SIG-M5 (cell line): ENCODE measurements at places on chromosomes 2 and 18.

DNA sequence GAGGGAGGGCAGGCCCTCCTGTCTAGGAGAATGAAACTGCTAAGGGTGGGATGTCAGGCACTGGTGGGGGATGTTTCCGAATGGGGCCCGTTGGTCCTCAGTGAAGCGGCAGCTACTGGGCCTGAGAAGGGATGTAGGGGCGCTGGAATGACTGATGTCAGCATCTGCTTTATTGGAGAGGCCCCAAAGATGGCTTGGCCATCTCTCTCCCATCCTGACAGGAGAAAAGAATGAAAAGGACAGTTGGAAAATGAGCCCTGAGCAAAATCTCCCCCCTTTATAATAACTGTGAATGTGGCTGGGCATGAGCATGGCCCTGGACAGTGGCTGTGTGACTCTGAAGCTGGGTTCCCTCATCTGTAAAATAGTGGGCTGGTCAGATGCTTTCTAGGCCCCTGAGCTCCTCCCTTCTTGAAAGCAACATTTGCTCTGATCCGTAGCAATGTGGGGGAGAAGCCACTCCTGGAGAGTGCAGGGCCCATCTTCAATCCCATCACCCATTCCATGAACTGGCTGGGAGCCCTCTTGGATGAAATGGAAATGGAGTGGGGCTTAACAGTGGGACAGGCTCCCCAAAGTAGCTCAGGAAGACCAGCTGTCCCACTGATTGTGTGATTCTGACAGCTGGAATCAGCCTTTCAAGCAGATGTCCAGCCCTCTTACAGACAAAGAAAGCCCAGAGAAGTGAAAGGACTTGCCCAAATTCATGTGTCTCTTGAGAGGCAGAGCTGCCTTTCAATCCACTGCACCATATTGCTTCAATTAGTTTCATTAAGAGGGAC, 232.7 kb upstream of the SMAD2 start:
- DNase-seq, result no peak

- no peak for DNase-seq
These were observed 35.1 kb downstream of the DCAF17 start for GRCh38 chr2:171469176-171469575.

DNA sequence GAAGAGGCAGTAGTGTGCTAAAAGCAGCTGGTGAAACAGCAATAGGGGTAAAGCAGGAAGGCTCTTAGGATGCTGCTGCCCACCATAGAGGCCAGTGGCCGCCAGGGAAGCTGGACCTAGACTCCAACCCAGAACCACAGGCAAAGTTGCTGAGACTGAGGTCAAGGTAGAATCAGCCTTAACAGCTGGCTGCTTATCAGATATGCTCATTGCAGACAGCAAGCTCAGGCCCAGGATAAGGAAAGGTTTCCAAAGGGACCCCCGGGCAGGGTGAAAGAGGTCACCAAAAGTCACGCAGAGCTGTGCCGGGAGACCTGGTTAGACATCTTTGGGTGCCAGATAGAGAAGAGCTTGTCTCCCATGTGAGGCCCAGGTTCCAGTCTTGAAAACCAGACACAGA, 42.9 kb upstream of the EPG5 start:
- no peak for DNase-seq

- no peak for DNase-seq
These were observed at the start of gene KLF7 for GRCh38 chr2:207165121-207166038. Gene KLF7, minus strand, starts transcription at chr2:207165948. Its CDS starts 380 bp downstream, at chr2:207165568.

GRCh38 chr18:48880931-48881330, 69.8 kb downstream of the SMAD7 start:
- no peak for DNase-seq

DNA sequence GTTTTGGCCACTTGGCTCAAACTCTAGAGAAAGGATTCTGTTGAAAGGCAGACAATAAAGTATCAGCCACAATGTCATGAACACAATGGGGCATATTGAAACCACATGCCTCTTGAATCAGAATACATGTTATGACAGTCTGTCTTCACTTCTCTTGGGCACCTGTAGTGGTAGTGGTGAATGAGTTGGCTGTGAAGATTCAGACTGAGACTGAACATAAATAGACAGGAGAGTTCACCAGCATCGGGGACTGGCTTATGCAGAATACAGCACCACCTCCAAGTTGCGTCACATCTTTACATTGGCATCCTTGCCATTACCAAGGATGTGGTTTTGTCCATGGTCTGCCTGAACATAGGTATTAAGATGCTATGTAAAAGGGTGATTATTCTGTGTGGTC, 336.8 kb downstream of the MYCN start:
- DNase-seq, result no peak

DNA sequence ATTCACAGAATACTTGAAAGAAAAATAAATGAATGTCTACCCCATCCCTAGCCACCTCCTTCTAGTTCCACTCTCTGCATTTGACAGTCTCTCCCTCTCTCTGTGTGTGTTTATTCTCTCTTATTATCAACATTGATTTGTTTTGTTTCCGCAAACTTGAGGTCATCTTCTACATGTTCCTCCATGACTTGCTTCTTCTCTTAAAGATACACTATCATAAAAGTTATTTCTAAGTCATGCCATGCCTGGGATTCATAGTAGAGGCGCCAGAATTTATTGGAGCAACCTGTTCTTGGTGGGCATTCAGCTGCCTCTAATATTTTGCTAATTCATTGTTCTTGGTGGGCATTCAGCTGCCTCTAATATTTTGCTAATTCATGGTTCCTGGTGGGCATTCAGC, 58.9 kb upstream of the SMAD7 start:
- no peak for DNase-seq

DNA sequence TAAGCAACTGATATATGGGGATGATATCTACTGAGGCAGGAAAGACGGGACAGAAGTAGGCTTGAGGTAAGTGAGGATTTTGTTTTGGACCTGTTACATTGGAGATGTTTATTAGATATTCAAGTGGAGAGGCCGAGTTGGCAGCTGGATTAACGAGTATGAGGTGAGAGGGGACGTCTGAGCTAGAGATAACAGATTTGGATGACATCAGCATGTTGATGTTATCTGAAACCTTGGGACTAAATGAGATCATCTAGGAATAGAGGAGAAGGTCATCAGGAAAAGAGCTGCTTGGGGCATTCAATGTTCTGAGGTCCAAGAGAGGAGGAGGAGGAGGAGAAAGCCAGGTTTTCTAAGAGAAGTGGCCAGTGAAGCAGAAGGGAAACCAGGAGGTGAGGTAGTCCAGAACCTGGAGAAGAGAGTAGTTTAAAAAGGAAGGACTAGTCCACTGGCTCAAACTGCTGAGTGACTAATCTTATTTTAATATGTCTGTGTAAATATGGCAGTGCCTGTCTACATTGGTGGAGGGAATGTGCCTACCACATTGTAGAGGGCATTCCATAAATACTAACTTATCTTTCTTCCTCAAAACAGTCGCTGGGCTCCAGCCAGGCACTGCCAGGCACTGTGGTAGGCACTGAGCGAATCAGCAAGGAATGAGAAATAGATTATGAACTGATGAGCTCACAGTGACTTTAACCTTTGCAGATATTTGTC, 488.3 kb downstream of the DLGAP1 start:
- DNase-seq, result no peak

GRCh38 chr18:63585988-63586387, 1.2 kb upstream of the SERPINB13 start:
- DNase-seq, result no peak

- DNase-seq, result no peak
These were observed 156.6 kb downstream of the KCNJ3 start for GRCh38 chr2:154855138-154855537.

GRCh38 chr18:53603276-53603675, 621.2 kb downstream of the MBD2 start:
- no peak for DNase-seq

GRCh38 chr2:203878063-203878462, 10.5 kb downstream of the CTLA4 start:
- DNase-seq, result no peak

DNA sequence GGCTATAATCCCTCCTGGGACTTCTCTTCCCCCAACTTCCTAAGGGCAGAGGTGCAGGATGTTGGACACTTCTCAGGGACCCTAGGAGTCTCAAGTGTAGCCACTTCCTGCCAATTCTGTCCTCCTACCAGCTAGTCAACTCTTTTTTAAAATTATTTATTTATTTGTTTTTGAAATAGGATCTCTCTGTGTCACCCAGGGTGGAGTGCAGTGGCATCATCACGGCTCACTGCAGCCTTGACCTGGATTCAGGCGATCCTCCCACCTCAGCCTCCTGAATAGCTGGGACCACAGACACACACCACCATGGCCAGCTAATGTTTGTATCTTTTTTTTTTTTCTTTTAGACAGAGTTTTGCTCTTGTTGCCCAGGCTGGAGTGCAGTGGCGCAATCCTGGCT, 11.5 kb downstream of the SFTPB start:
- DNase-seq, result no peak

DNA sequence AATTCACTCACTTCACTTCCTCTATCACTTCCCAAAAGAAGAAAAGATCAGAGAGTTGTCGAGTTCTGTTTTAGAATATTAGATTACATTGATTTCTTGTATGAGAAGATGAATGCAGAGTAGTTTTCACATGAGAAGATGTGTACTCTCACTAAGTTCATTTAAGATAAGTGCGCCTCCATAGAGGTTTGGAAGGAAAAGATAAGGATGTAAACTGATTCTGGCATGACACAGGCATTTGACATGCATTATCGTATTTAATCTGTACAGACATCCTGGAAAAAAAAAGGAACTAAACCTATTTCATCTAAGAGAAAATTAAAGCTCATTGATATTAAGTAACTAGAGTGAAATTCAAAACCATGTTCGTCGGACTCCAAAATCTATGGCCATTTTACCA, 152.2 kb upstream of the CRIM1 start:
- DNase-seq, result no peak

- no peak for DNase-seq
These were observed 44.0 kb downstream of the MYL12B start for GRCh38 chr18:3305933-3306332.

- no peak for DNase-seq
These were observed 56.7 kb upstream of the ACKR3 start for GRCh38 chr2:236512902-236513435.

- DNase-seq, result no peak
These were observed 76.7 kb upstream of the TWIST2 start for GRCh38 chr2:238771218-238771617.

DNA sequence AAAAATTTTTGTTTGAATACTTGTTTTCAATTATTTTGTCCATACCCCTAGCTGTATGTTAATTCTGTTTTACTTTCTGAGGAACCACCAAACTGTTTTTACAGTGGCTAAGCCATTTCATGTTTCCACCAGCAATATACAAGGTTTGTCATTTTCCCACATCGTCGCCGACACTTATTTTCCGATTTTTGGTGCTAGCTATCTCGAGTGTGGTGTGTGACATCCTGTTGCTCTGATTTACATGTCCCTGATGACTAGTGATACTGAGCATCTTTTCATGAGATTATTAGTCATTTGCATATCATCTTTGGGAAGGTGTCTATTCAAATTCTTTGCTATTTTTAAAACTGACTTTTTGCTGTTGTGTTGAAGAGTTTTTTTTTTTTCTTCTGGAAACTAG, 7.2 kb upstream of the GPC1 start:
- no peak for DNase-seq
